Tongue (tissue), 3 donors: ENCODE measurements at places on chromosomes 1 and 21. TPM values are rescaled to one million over a fixed set of nuclear protein-coding genes. Genes with fewer than 3 reads are reported as not detected.

DNA sequence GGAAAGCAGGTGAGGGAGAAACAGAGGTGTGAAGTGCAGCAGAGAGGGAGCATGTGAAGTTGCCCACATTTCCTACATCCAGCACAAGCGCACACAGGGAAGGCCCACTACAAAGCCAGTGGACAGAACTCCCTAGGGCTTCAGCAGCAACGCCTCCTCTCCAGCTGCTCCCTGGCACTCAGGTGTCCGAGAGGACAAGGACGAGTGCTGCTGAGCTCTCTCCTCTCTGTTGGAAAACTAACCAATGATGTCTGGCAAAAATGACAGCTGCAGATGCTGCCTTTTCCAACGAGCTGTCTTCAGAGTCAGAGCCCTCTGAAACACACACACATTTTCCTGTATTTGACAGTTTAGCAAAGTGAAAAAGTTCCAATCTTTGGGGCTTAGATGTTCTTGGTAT lies 86.8 kb downstream of the HSF2BP start:
- peak; percentile 72 for DNase-seq

DNA sequence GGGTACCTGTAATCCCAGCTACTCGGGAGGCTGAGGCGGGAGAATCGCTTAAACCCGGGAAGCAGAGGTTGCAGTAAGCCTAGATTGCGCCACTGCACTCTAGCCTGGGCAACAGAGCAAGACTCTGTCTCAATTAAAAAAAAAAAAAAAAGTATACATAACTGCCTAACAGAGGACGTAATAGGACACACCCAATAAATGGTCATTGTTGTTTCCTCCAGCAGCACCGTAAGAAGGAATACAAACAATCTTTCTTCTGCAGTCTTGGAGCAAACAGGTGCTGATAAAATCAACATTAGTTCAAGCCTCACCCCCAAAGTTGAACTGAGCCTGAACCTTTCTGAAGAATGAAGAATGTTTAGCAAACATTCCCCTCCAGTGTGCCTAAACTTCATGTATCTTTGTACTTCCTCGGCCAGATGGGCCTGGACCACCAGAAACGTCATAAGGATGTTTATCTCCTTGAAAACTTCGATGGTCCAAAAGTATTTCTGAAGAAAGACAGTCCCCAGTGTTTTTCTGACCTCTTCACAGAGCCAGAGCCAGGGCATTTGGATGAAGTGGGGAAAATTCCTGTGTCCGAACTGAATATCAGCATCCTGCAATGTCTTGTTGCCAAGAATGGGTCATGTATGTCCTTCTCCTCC lies 136.8 kb upstream of the F3 start:
- no peak for DNase-seq

CR1 gene
- 1.5 TPM for total RNA-seq

- DNase-seq: no peak
These were observed 4.4 kb downstream of the NME7 start for GRCh38 chr1:169363046-169363730.

SPRR2F gene
- total RNA-seq: not detected

GRCh38 chr1:181089017-181089675 lies 646 bp downstream of the IER5 start:
- DNase-seq: peak; percentile 38

GRCh38 chr1:100404821-100405220 lies 52.5 kb downstream of the CDC14A start:
- DNase-seq: no peak

- peak; percentile 60 for DNase-seq
These were observed 18.7 kb upstream of the STUM start for GRCh38 chr1:226529891-226530290.

- no peak for DNase-seq
These were observed 5.0 kb downstream of the DMRTB1 start for GRCh38 chr1:53463961-53464899.

C1orf115 gene
- 20.6 TPM for total RNA-seq

- DNase-seq: peak; percentile 21
These were observed 850 bp upstream of the KHDC4 start for GRCh38 chr1:155934936-155935590.

DNA sequence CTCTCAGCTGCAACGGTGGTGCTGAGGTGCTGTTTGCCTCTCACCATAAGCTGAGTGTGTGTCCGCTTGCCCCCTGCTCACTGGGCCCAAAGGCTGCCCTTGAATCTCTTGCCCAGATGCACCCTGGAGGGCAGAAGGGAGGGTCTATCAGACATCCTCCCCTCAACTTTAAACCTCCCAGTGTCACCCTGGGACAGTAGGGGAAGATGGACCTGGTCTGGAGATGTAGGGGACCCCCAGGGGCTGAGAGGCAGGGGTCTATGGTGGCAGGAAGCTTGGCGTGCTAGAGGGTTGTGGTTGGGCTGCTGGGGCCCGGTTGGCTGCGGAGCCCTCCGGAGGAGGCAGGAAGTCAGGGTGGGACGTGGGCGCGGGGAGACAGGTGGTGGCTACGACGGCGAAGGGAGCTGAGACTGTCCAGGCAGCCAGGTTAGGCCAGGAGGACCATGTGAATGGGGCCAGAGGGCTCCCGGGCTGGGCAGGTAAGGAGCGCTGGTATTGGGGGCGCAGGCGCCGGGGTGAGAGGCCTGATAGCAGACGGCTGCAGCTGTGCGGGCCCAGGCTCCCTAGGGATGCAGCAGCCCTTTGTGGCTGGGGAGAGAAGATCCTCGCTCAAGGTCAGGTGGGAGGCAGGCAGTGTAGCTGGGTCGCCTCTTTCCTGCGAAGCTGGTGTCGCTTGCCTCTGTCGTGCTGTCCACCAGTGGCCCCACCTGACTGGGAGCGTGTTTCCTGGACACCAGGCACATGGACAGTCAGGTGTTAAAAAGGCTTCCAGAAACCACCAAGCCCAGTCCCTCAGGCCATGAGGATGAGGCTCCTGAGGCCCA lies at the start of gene LCK:
Gene LCK, plus strand, starts transcription at position 373 of the 824 bp plus-strand sequence. CDS start 23,065 bp downstream, outside the sequence.
- no peak for DNase-seq

GRCh38 chr1:69569175-69569541 lies 1.4 kb downstream of the LRRC7 start:
- peak; percentile 17 for DNase-seq

- DNase-seq: no peak
These were observed 42.7 kb downstream of the L1TD1 start for GRCh38 chr1:62237361-62237760.

DNA sequence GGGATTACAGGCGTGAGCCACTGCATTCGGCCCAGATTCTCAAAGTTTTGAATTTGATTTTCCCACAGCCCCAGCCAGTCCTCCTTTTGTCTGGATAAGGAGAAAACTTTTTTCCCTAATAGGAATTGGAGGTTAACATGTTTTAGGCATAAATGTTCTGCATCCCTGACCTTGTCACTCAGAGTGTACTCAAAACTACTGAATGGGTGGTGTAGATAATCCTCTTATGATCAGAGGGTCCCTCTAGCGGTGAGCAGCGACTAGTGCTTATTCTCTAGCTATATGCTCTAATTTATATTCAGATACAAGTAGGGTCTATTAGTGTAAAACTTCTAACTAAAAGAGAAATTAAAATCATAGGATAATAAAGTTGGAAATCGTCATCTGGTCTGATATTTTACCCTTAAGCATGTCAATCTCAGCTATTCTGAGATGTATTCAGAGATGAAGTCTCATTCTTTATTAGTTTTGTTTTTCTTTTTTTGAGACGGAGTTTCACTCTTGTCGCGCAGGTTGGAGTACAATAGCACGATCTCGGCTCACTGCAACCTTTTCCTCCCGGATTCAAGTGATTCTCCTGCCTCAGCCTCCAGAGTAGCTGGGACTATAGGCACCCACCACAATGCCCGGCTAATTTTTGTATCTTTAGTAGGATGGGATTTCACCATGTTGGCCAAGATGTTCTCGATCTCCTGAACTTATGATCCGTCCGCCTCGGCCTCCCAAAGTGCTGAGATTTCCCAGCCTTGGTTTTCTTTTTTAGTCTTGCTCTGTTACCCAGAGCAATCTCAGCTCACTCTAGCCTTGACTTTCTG lies 2.7 kb upstream of the PSMD4 start:
- DNase-seq: peak; percentile 85

- no peak for DNase-seq
These were observed 14.0 kb downstream of the SESN2 start for GRCh38 chr1:28273216-28273860.

- no peak for DNase-seq
These were observed 252.2 kb upstream of the C1orf174 start for GRCh38 chr1:4152266-4152665.
